ENCODE measurements at places on chromosomes 1 and 21.

DNA sequence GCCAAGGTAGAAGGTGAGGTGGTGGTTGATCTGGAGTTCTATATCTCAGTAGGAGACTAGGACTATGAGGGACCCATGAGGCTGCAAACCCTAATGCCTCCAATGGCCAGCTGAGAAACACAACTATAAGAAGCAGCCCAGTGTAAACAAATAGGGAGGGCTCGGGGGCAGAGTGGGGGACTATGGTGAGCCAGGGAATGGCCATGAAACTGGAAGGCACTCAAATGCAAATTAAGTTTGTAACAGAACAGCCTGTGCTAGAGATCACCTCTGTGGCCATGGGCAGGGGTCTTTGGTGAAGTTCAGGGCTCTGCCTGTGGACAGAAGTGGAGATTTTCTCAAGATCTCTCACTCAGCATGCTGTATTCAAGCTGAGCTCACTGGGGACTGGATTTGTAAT, 187.1 kb downstream of the GRIK3 start:
- DNase-seq = no peak

GRCh38 chr1:208513799-208514198, 269.6 kb upstream of the PLXNA2 start:
- no peak for DNase-seq

GRCh38 chr1:58813801-58814200, 30.0 kb upstream of the JUN start:
- no peak for DNase-seq

DNA sequence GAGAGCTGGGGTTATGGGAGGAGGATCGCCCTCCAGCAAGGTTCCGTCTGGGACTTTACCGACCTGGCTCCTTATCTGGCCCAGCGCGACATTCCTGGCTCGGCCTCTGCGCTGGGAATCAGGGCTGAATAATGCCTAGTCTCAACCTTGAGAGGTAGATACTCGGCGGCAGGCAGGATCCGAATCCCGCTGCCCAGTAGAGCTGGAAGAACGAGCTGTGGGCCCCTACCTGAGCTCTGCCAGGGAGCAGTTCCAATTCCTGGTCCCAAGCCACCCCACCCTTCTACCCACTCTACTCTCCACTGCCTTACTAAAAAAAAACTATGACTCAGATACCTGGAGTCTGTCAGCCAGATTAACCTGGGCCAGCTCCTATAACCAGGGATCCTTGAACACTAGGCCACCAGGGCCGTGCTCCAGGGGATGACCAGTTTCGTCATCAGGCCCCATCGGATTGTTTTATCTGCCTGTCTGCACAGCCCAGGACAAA, 53.6 kb downstream of the RHBG start:
- no peak for DNase-seq

DNA sequence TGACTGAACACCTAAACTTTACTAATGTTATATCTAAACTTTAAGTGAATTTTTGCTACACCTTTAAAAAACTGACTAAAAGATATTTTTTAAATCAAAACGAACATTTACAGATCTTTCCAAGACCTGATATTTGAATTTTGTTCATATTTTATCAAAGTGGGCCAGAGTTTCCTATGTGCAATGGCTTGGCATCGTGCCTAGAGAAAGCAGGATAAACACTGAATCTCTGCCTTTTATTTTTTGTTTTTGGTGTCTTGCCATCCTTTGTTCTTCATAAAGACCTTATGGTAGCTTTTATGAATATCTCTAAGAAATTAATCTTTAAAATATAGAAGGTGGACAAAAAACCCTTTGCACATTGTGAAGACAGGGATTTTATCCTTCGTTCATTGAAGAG, 25.8 kb upstream of the VPS26C start:
- no peak for DNase-seq

DNA sequence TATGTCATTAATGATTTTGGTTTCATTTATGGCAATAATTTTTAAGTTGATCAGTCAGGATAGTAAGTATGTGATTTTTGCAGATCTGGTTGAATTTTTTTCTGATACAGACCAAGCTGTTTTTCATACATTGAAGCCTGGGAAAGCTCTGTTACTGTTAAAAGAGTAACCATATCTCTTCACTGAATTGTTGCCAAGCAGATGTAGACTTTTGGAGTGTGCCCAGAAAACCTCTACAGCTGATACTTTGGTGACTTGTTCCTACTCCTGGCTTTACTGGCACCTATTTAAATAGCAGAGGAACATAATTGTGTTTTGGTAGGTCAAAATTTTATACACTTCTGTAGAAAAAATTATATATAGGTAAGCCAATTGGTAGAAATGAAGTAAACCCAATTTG, 49.4 kb downstream of the NFIA start:
- no peak for DNase-seq

DNA sequence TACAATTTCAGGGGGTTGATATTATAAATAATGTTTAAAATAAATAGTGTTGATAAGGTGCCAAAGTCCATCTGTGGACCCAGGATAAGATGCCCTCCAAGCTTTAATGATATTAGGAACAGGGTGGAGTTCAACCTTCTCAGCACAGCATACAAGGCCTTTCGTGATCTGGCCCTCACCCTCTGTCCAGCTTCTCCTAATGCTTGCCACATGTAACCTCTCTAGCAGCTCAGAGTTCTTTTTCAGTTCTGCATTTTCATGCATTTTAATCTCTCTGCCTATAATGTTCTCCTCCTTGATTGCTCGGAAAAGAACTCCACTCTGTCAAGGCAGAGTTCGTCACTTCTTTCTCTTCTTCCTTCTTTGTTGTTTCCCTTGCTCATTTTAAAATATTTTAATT, 21.4 kb upstream of the SMAP2 start:
- no peak for DNase-seq

GRCh38 chr1:30323352-30323751, 400.0 kb downstream of the MATN1 start:
- no peak for DNase-seq

- DNase-seq = no peak
Measured at GRCh38 chr21:43989401-43989800, 22.7 kb upstream of the TRAPPC10 start.

- no peak for DNase-seq
Measured at GRCh38 chr1:183862967-183863366, 58.0 kb downstream of the RGL1 start.

DNA sequence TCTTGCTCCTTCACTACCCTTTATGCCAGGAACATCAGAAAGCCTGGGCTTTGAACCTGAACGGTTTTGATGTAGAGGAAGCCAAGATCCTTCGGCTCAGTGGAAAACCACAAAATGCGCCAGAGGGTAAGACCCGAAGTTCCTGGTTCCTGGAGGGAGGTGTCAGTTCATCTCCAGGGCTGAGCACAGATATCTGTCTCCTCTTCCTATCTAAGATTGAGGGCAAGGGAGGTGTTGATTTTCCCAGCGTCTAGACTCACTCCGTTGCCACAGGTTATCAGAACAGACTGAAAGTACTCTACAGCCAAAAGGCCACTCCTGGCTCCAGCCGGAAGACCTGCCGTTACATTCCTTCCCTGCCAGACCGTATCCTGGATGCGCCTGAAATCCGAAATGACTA, 915 bp downstream of the CDC20 start:
- DNase-seq = no peak

DNA sequence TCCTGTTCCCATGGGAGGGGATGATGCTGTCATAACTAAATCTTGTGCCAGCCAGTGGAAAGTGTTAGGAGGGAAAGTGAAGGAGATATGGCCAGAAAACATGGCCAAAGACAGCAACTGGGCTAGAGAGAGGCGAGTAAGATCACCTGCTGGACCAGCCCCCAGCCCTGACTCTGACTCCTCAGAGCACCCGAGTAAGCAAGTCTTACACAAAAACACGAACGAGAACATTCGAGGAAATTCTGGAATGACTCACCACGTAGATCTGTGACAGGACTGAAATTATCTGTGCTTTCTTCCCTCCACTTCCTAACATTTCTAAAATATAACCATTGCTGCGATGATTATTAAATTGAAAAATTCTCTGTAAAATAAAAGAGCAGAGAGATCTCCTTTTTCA, 9.2 kb downstream of the ZNF496 start:
- no peak for DNase-seq

GRCh38 chr1:169514566-169515270, 29.0 kb upstream of the SLC19A2 start:
- DNase-seq = no peak

DNA sequence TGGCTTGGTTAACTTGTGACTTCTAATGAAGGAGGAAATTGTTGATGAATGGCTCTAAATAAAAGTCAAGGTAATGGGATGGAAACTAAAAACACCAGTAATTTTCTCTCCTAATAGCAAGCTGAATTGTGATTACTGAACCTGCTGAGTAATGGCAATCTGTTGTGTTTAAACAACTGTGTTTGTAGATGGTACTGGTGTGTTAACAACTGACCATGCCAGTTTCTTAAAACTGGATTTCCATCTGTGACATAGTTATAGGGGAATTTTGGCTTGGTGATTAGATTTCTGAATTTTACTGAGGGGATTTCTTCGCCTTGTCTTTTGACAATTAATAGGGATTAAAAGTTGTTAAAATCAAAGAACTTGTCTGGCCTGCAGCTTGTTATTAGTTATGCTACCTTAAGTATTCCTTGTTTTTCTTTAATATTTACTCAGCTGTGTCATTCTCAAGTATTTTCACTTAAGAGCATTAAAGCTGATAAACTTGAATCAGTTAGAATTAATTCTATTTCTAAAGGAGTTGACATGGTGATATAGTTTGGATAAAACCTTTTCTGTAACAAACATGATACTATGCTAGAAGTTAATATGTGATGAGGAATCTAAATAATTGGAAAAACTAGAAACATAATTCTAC, 7.9 kb upstream of the ERO1B start:
- DNase-seq = no peak

DNA sequence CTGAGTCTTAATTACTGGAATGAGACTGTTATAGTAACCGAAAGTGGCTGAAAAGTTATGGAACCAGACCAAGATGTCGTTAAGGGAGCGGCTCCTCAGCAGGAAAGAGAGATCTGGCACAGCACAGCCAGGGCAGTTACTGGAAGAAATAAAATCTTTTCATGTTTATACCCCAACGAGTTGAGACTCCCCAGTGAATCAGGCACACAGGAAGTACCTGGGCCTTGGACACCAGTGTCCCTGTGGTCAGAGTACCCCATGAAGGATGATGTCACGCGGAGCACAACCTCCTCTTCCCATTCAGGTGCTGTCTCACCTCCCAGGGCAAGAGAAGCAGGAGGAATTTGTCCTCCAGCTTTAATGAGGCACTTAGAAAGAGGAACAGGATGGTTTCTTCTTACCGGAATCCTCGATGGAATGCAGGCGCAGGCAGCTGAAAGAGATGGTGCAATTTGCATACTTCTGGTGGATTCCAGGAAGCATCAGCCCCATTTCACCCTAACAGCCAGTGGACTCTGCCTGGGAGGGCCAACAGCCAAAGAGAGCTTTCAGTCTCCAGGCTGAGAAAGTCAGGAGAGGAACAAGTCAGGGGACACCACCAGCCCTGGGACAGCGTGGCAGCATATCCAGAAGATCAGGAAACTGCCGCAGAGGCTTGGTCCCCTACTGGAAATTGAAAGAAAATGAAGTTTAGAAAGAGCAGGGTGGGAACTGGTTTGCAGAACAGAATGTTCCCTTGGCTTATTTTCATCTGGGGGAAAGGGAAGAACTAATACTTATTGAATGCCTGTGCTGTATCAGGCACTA, 35.9 kb upstream of the CTTNBP2NL start:
- DNase-seq = no peak

DNA sequence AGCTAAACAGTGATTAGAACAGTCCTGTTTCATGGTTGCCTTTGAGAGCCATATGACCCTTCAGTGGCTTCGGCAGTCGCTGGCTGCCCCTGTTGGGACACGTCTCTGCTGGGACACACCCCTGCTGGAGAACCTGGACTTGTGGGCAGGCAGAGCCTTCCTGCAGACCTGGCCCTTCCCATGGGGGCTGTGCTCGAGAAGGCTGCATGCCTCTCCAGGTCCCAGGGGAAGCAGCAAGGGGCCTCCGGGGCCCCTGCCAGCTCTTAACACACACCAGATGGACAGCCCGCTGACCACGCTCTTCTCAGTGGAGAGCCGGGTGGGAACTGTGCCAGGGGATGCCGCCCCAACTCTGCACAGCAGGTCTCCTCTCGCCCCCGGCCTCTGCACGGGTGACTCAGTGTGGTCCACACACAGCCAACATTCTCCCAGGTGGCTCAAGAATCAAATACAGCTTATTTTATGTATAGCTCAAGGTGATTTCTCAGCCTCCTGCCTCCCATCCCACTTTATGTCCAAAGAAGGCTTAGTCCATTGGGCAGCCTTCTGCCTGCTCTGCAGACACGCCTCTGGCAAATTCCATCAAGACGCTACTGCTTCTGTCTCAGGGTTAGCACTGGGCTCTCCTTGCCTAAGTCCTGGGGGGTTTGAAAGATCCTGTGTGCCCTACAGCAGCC, 450.8 kb downstream of the KIF26B start:
- DNase-seq = no peak

- no peak for DNase-seq
Measured at GRCh38 chr1:41192456-41193178, 49.5 kb downstream of the SCMH1 start.

- no peak for DNase-seq
Measured at GRCh38 chr1:43021547-43022474, 63.1 kb upstream of the SLC2A1 start.

DNA sequence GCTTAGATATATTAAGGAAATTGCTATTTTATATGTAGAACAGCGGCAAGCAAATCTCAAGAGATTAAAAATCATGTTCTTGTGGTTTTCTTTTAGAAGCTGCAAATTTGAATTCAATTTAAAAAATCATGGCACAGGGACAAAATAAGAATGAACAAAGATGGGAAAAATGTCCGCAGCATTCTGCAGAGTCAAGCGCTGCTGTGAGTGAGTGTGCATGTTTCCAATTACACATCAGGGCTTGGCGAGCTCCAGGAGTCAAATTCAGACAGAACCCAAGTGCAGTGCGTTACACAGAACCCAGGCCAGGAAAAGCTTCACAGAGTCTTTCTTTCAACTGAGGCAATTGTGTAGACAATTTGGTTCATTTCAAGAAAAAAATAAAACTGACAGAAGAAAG, 33.3 kb upstream of the ERG start:
- DNase-seq = no peak

GRCh38 chr1:57353654-57354053, 70.2 kb downstream of the DAB1 start:
- no peak for DNase-seq

- no peak for DNase-seq
Measured at GRCh38 chr1:156709757-156710489, 4.5 kb upstream of the CRABP2 start.
